NCI-H2081 treated with DMSO at 0.1 percent for 48 hours (cell line): ENCODE measurements at places on chromosomes 5 and 9.

DNA sequence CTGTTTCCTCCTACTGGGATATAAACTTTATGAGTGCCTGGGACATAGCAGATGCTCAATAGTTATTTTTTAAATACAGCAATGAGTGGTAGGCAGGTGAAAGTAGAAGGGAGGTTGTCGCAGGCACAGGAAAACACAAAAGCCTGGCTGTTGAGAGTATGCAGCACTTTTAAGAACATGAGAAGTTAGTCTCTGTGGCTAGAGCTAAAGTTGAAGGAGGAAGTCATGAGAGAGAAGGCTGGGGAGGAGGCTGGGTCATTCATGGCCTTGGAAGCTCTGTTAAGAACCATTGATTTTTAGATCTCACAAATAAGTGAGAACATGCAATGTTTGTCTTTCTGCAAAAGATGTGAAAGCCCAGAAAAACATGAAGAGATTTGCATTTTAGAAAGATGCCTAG lies 126.7 kb downstream of the PRKACG start:
- no peak for DNase-seq

- no peak for DNase-seq
These were observed 62.7 kb upstream of the MEGF10 start for GRCh38 chr5:127227881-127228280.

- DNase-seq, result no peak
These were observed 16.3 kb downstream of the SUSD1 start for GRCh38 chr9:112158656-112159367.

GRCh38 chr9:119556129-119556875 lies 187.1 kb upstream of the BRINP1 start:
- DNase-seq, result peak; percentile 33

DNA sequence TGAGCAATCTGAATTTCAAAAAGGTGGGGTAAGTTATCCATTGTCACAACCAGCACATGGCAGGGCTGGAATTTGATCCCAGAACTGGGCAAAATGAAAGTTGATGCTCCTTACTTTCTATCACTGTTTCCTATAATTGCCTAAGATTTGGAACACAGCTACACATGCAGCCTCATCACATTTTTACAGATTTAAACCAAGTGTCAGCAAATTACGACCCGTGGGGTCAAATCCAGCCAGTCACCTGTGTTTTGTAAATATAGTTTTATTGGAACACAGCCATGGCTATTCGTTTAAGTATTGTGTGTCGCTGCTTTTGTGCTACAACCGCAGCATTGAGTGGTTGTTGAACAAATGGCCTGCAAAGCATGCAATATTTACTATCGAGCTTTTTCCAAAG lies 94.3 kb downstream of the SREK1 start:
- DNase-seq, result no peak

- DNase-seq, result no peak
These were observed 11.7 kb upstream of the STING1 start for GRCh38 chr5:139494256-139494655.

GRCh38 chr5:23507278-23507685 lies at the start of gene PRDM9:
PRDM9 (plus strand) TSS chr5:23507609; CDS start chr5:23509034, 1,425 bp downstream.
- no peak for DNase-seq

GRCh38 chr5:134130239-134130945 lies 15.9 kb downstream of the TCF7 start:
- no peak for DNase-seq

DNA sequence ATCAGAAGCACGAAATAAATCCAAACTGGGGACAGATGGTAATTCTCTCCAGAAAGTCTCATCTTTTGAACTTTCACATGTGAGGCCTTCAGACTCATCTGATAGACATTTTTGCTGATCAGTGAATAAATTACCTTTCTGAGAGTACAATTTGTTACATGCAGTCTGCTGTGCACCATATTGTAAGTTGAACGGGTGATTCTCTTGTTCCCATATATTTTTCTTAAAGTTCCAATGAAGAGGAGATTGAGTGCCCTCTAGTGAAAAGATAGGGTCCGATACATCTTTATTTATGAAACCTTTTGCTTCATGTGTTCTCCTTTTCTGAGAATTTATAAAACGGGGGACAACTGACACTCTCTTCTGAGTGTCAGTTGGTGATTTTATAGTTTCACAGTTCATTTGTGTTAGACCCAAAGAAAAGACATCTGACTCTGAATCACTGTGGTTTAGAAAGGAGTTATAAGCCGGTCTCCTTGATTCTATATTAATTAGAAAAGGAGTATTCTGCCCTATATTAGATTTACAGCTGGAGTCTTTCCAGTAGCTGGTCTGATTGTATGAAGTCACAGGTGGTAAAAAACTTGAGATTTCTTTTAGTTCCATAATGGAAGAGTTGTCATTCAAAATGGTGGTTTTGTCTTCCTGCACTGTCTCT lies 30.4 kb downstream of the GNG10 start:
- DNase-seq, result no peak

GRCh38 chr9:91522481-91522880 lies 98.8 kb upstream of the NFIL3 start:
- no peak for DNase-seq

GRCh38 chr5:94366811-94367210 lies 251.6 kb downstream of the KIAA0825 start:
- DNase-seq, result no peak

GRCh38 chr5:91670563-91670962 lies 287.4 kb upstream of the ARRDC3 start:
- DNase-seq, result no peak

GRCh38 chr5:68409259-68409658 lies 193.7 kb downstream of the PIK3R1 start:
- DNase-seq, result no peak

DNA sequence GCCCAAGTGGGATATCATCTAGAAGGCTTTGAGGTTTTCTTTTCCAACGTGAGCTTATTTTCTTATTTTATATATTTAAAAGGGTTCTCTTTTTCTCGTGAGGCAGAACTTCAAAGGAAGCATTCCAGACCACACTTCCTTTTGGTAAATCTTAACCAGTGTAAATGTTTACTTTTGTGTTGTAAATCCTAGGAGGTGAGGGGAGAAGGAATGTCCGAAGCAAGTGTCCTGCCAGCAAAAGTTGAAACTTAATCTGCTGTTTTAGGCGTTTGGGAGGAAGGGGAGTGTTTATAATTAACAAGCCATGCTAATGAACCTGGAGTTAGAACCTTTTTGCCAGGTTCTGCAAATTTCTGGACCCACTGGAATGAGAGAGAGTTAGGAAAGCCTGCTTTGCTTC lies 37.9 kb downstream of the WWC1 start:
- DNase-seq, result no peak

GRCh38 chr9:69079186-69079585 lies 43.6 kb downstream of the FXN start:
- no peak for DNase-seq
